ENCODE measurements at places on chromosomes 7 and 10.

DNA sequence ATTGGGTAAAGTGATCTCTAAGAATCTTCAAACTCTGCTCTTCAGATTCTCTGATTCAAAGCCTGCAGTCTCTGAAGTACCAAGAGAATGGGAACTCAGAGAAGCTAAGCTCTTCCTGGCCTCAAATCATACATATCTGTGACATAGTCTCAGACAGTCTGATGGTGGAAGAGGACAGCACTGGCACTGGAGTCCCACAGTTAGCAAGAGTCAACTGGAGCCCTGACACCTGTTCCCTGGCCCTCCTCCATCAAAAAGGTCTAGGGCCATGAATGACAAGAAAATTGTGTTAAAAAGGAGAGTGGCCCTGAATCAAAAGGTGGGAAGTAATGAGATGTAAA is 37.7 kb downstream of the PRSS2 start:
- DNase-seq = no peak

DNA sequence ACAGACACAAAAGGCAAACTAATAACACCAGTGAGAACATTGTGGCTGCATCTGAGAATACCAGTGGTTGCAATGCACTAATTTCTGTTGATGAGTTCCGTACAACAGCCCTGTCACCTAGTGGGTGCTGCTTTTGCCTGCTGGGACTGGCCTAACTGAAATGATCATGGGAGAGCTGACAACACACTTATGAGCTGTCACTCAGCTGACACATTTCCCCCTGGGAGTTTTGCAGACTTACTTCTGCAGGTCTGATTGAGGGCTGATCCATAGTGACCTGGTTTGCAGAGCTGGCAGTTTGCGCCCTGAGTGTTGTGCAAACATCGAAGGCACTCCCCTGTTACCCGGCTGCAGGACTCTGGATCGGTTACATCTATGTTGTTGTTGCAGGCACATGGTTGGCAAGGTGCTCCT is 60.6 kb upstream of the LAMB1 start:
- DNase-seq = no peak

- DNase-seq = no peak
These were observed 67.5 kb downstream of the GPR141 start for GRCh38 chr7:37751096-37751495.

GRCh38 chr7:30594048-30594539 is 584 bp upstream of the GARS1 start:
- DNase-seq = peak; percentile 2

GRCh38 chr7:8226501-8226900 is 35.5 kb downstream of the ICA1 start:
- no peak for DNase-seq

- no peak for DNase-seq
These were observed 75.4 kb downstream of the CALD1 start for GRCh38 chr7:134854816-134855215.

GRCh38 chr7:18408868-18409267 is 86.7 kb upstream of the HDAC9 start:
- no peak for DNase-seq

- DNase-seq = no peak
These were observed 175.4 kb upstream of the AHR start for GRCh38 chr7:17123020-17123419.

DNA sequence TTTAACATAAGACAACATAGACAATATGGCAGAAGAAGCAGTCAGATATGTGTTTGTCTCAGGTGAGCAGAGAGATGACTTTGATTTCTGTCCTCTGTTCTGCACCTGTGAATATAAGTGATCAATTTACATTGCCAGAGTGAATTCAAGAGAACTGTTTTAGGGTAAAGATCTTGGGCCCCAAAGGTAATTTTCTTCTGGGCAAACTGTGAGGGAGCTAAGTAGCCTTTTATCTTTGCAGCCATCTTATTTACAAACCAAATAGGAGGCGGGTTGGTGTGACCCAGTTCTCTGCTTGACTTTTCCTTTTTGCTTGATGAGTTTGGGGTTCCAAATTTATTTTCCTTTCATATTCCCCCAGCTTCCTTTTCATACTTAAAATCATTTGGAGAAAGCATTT is 118.2 kb downstream of the ANKRD26 start:
- no peak for DNase-seq

GRCh38 chr7:100455206-100455605 is 8.9 kb downstream of the SPACDR start:
- no peak for DNase-seq

DNA sequence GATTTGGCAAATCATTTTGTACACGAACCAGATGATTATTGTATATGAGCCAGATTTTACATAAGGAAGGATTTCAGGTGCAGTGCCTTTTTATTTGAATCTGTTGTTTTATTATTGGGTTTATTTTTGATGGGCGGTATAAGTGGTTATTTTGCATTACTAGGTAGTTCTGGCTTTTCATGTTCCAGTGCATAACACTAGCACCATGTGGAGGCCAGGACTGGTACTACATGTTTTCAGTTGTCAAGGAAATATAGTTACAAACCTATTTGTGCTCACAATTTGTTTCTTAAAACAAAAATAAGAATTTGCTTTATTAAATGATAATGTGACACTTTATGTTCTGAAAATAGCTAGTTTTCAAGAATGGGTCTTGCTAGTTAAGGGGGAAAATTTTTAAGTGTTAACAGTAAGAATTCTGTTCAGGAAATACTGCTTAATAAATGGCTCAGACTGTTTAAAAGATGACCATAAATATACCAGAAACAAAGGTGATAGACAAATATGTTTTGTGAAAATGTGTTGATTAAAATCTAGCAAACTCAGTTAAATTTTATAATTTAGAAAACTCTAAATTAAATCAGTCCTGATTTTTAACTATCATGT is 7.1 kb upstream of the SEMA3E start:
- DNase-seq = no peak

DNA sequence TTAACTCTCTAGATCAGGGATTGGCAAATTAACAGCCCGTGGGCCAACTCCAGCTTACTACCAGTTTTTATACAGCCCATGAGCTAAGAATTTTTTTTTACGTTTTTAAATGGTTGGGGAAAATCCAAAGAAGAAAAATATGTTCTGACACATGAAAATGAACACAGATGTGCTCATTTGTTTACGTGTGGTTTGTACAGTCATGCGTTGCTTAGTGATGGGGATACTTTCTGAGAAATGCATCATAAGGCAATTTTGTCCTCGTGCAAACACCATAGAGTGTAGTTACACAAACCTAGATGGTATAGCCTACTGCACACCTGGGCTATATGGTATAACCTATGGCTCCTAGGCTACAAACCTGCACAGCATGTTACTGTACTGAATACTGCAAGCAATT is 8.3 kb upstream of the SMKR1 start:
- DNase-seq = no peak

DNA sequence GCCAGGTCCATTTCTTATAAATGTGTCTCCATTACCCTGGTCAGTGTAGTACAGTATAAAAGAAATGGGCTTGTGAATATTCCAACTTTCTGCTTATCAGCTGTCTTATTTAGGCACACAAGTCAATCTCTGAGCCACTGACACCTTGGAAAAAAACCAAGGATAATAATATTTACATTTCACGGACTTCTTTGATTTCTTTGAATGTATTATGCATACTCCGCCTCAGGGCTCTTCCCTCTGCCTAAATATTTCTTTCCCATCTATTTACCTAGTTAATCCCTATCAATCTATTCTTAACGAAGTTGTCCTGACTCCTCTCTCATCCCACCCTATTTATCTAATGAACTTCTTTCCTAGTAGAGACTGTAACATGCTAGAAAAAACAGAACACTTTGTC is 253.8 kb downstream of the CRPPA start:
- no peak for DNase-seq

- DNase-seq = no peak
These were observed 57.1 kb downstream of the CARD11 start for GRCh38 chr7:2986561-2986960.

DNA sequence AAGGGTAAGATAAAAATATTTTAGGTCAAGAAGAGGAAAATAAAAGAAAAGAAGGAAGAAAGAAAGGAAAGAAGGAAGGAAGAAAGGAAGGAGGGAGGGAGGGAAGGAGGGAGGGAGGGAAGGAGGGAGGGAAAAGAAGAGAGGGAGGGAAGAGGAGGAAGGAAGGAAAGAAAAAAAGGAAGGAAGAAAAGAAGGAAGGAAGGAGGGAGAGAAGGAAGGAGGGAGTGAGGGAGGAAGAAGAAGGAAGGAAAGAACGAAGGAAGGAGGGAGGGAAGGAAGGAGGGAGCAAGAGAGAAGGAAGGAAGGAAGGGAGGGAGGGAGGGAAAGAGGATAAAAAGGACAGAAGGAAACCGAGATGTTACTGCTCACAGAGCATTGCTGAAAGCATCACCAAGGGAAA is 209.5 kb upstream of the PITRM1 start:
- DNase-seq = no peak

DNA sequence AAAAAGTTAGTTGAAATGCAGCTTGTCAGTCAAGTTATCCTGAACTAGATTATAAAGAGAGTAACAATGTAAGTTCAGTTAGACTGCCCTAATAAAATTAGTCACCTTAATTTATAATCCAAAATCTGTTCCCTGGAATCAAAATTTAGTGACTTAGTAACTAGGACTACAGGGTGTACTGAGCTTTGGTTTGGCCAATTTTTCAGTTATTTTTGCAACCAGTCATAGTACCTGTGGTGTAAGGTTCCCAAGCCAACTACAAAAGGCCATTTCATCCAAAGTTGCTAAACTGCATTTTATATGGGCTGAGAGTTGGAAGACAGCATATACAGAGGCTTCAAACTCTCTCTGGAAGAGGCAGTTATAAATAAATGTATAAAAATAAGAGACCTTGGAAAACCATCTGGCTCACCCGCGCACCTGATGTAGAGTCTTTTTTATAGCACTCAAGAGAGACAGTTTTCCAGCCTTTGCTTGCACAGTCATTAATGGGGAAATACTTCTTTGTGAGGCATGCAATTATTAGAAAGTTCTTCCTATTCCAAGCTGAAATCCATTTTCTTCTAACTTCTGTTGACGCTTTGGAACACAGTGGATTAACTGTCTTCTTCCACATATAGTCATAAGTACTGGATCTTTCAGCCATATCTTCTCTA is 59.2 kb downstream of the PUS7 start:
- no peak for DNase-seq

DNA sequence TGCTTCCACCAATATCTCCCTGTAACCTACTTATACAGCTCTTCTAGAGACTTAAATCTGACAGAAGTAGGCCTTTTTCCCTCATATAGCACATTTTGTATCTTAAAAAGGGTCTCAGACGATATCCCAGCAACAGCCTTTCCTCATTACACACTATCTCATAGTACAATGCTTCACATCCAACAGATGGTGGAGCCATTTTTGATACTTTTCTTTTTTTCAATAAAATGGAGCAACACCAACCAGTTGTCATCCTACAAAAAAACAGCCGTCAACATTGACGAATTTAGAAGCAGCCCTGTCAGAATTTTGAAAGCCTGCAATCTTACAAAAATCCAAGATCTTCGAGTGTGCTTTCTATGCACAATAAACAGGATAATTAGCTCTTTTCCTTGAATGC is 145.9 kb upstream of the NEBL start:
- no peak for DNase-seq

DNA sequence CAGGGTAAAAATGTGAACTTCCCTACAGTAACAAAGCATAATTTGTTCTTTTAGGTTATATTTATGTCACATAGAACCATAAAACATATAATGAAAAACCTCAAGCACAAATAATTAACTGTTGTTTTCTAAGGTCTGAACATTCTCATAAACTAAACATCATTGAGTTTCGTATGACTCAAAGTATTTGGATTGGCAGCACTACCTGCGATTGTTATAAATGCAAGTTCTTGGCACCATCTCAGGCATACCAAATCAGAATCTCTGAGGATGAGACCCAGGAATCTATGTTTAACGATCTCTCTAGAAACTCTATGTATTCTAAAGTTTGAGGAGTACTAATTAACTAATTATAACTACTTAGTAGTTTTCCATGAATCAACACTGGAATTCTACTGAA is 22.5 kb downstream of the ORC5 start:
- no peak for DNase-seq

- peak; percentile 9 for DNase-seq
These were observed 63.3 kb downstream of the NOC3L start for GRCh38 chr10:94299417-94299816.

- no peak for DNase-seq
These were observed 45.8 kb upstream of the INSIG1 start for GRCh38 chr7:155251831-155252230.

- no peak for DNase-seq
These were observed 8.1 kb downstream of the ZNF746 start for GRCh38 chr7:149489391-149490024.

DNA sequence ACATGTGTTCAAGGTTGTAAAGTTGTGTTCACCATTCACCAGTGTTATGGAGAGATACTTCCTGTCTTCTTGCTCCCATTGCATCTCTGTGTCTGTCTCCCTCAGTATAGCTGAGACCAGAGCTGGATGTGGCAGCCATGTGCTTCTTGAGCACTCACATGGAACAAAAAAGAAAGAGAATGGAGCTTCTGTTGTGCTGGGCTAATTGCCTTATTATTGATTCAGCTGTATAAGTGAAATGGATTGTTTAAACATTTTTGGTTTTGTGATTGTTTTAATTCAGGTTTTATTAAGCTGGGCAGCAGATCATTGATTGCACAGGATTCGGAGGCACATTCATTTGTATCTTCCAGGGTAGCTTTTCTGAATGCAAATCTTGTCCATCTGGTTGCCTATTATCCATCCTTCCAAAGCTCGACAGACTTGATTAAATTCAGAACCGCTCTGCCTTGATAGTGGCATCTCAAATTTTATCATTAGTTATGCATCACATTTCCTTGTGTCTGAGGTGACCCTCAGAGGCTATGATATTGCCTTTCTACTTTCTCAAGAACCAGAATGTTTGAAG is 119.9 kb downstream of the CCNY start:
- DNase-seq = no peak

DNA sequence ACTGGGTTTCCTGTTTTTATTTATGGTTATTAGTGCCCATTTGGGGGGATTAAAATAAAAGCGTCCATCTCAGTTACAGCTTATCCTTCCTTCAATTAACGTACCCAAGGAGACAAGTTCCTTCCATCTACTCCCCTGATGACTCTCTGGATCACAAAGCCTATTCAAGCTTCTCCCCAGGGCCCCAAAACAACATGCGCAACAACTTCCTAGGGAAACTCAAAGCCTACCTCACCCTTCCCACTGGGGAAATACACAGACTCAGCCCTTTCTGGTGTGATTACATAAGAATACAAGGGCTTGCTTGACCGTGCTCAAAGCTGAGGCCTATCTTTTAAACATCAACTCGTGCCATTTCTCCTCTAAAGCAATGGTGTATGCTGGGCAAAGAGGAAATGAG is 112.4 kb downstream of the CDK6 start:
- no peak for DNase-seq

DNA sequence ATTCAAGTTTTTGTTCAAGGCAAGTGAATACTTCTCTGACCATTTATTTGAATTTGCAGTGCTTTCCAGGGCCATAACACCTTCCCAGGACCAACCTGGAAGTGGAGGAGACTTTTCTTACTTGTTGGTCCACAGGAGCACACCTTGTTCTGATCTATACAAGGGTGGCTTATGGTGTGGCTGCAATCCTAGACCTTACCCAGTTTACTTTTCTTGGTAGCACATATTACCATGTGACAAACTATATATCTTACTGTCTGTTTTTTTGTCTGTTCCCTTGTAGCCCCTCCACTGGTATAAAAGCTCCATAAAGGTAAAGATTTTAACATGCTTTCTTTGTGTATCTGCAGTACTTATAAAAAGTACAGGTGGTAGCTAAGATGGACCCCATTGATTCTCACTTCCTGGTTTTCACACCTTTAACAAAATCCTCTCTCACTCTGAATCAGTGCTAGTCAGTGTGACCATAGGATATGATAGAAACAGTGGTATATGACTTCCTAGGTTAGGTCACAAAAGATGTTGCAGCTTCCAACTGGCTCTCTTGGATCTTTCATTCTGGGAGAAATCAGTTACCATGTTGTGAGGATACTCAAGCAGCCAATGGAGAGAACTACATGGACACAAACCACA is 5.6 kb upstream of the ASB4 start:
- DNase-seq = no peak
